ENCODE measurements at places on chromosomes 11 and 22. TPM values are rescaled to one million over a fixed set of nuclear protein-coding genes. Genes with fewer than 3 reads are reported as not detected.

CHRDL2 gene
- total RNA-seq: not detected

TMEM45B gene
- not detected for total RNA-seq

- DNase-seq: no peak
These were observed 589 bp downstream of the SCGB1A1 start for GRCh38 chr11:62419314-62419929.

DNA sequence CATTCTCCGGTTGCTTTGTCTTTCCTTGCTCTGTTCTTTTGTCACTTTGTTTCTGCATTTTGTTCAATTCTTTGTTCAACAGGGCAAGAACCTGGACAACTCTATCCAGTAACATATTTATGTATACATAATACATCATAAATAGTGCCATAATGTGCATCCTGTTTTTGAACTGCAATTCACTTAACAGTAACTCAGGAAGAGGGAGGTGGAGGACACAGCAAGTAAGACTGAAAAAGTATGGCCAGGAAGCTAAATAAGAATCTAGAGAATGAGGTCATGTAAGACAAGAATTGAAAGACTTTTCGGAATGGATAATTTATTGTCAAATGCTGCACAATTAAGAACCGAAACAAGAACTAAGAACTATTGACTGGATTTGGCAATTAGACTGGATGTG lies 29.2 kb upstream of the CHORDC1 start:
- no peak for DNase-seq

DNA sequence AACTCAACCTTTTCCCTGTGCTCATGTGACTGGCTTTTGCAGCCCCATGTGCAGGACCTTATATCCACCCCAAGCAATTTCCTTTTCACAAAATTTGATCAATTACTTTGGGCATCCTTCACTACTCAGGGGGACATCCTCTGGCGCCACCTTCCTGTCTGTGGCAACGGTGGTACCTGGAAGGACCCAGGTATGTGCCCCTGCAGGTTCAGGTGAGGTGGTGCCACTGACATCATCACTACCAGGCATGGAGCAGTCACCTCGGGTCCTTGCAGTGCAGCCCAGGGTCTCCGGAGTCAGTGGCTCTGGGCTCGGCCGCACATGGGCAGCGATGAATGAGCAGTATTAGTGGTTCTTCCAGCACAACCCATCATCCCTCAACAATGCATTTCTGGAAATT lies 37.7 kb upstream of the B3GAT1 start:
- DNase-seq: no peak

DNA sequence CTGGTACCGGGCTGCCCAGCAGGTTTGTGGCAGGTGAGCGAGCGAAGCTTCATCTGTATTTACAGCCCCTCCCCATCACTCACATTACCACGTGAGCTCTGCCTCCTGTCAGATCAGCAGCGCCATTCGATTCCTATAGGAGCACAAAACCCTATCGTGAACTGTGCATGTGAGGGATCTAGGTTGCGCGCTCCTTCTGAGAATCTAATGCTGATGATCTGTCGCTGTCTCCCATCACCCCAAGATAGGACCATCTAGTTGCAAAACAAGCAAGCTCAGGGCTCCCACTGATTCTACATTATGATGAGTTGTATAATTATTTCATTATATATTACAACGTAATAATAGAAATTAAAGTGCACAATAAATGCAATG lies 15.8 kb upstream of the VSIG10L2 start:
- no peak for DNase-seq

OR52I1 gene
- not detected for total RNA-seq

YPEL4 gene
- total RNA-seq: not detected

GRCh38 chr11:124759266-124760204 lies 2.6 kb downstream of the ESAM start:
- DNase-seq: no peak

Data from MCF 10A (cell line).